ENCODE measurements at places on chromosomes 4 and X.

- no peak for DNase-seq
Observed at GRCh38 chrX:29083823-29084222, 496.6 kb downstream of the IL1RAPL1 start.

DNA sequence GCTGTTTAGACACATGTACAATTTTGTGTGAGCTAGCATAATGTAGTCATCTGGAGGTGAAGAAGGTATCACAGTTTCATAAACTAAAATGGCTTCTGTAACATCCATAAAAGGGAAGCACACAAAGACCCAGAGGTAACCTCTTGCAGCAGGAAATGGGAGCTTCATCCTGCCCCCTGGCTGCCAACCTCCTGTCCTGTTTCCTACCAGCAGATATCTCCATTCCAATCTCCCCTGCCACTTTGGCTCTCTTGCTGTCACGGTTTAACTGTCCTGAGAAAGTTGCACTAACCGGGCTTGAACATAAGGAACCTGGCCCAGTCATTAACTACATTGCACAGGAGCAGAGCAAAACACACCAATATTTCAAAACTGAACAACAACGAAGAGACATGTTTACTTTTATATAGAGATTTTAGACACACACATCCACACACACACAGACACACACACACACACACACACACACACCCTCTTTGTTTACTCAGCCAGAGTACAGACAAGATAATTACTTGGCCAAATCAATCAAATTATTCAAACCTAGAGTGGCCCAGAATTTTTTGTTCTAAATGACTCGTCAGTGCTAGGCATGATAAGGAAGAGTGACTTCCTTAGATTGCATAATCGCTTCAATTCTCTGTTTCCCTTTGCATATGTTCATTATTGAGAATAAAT, 24.2 kb downstream of the MID2 start:
- DNase-seq: peak; percentile 12

DNA sequence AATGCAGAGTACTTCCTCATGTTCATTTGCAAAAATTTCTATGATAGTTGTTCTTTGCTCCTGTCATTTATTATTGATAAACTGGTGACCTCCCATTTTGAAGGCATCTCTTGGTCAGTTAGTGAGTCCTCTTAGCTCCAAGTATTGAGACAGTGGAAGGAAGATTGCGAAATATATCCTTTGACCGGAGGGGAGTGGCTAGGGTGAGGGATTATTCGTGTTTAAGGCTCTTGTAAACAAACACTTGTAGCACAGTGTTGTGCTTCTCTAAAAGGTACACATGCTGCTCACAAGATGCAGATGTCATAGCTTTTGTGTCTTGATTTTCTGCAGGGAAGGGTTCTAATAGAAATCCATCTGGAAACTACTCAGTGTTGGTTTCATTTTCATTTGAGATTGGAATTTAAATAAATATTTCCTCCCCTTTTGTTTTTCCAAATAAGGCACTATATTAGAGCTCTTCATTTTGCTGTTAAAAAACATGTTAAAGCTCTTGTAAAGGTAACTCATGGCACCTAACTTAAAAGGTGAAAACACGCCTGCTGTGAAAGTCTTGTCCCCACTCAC, 21.8 kb downstream of the TXLNG start:
- DNase-seq: no peak

DNA sequence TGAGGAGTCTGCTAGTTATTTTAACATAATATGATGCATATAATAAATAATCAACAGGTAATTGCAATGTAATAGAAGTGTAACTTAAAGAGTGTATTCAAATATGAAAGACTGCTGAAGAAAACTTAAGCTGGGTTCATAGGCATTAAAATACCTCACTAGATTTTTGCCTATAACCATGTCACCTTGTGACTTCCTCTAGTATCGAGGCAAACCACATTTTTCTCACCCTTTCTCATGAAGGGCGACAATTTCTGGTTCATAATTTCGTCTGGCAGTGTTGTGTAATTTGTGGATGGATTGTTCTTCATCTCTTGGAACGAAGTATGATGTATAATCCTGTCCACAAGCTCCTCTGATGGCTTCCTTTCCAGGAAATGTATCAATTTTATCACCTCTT, 16.0 kb downstream of the SULT1E1 start:
- DNase-seq: no peak

DNA sequence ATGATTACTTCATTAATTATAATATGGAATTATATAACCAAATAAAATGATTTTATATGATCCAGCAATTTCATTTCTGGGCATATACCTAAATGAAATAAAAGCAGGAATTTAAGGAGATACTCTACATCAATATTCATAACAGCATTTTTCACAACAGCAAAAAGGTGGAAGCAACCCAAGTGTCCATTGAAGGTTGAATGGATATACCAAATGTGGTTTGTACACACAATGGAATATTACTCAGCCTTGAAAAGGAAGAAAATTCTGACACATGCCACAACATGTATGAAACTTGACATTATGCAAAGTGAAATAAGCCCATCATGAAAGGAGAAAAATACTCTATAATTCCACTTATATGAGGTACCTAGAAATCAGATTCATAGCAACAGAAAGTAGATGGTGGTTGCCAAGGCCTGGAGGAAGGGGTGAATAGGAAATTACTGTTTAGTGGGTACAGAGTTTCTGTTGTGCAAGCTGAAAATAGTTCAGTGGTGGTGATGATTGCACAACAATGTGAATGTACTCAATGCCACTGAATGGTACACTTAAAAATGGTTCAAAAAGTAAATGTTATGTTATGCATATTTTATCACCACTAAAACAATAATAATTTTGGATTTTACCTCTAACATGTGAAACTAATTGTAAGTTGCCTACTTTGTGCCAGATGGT, 471.5 kb downstream of the SPRY1 start:
- DNase-seq: no peak

GRCh38 chr4:55868581-55869090, 15.2 kb downstream of the EXOC1 start:
- no peak for DNase-seq

DNA sequence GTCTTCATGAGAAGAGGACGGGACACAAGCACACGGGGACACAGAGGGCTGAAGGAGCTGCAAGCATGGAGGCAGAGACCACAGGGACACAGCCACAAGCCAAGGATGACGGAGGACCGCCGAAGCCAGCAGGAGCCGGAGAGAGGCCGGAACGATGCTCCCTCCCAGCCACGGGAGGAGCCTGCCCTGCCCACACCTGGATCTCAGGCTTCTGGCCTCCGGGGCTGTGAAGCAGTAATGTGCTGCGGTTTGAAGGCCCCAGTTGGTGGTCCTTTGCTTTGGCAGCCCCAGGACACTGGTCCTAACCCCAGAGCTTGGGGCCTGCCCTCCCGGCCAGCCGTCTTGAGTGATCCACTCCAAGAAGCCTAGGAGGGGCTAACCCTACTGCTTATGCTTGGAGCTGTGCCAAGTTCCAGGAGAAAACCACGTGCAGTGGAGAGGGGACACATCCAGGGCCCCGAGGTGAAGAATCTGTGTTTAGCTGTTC, 85.9 kb downstream of the HMX1 start:
- DNase-seq: no peak

- DNase-seq: no peak
Observed at GRCh38 chr4:179165862-179166261, 1723.6 kb upstream of the AGA start.

DNA sequence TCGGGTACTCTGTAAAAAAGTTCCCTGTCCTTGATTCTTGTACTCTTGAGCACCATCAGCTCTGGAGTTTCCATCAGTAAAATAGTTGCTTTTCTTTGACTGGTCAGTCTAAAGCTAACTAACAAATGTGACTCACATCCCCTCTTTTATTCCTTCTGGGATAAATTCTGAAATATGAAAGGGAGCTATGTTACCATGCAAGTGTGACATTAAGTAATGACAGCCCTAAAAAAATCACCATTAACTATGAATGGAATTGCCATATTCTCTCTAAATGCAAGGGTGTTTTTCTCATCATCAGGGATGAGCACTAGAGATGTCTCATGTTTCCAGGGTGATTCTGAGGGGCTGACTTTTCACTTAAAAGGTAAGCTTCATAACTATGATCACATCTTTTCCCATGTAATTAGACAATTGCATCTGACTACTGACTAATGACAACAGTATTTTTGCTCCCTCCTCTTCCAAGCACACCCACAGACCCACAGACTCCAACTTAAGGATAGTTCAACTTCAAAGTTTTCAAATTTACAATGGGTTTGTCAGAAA, 26.9 kb upstream of the RASGEF1B start:
- DNase-seq: no peak

- DNase-seq: no peak
Observed at GRCh38 chr4:169158046-169158445, 112.7 kb downstream of the SH3RF1 start.

DNA sequence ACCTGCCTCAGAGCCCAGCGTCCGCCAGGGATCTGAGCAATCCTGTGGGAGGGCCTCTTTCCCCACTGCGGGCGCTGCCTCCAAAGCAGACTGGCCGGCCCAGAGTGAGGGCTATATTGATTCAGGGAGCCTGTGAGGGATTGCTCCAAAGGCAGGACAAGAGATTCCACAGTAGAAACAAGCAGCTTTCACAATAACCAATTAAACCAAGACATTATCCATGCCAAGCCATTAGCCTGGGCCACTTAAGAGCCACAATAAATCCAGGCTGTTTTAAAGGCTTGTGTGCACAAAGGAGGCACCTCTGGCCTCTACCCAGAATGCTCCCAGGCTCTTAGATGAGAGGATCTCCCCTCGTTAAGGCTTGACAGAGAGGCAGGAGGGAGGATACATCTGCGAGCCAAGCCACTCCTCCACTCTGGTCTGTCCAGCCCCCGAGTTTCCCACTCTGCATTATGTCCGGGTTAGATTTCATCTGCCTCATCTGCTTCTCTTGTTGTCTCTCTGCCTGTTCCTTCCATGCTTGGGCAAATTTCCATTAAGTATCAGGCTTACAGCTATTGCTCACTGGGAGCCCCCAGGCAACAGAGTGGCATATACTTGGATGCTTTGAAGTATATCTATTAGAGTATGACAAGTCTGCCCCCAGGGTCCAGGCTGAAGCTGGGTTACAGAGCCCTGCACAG, 357.9 kb downstream of the UNC5C start:
- peak; percentile 52 for DNase-seq

DNA sequence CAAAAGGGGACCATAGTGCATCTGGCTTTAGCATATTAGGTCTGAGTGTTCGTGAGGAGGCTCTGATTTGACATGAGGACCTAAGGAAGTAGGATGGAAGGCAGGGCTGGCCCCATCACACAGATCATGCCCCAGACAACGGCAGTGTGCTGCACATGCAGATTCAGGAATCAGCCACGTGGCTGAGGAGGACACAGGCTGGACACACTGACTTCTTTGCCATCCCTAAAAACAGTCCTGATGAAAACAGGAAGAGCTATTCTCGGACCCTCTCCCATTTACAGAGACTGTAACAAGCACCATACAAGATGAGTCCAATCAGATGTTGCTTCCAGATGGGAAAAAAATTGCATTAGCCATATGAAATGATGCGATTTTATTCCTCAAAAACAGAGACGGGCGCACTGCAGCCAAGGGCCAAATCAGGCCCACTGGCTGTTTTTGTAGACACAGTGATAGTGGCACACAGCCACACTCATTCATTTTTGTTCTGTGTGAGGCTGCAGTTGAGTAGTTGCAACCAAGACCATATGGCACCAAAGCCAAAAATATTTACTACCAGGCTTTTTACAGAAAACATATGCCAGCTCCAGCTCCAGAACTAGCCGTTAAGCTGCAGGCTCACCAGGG, 41.0 kb downstream of the ACSL1 start:
- DNase-seq: no peak

- no peak for DNase-seq
Observed at GRCh38 chrX:11408109-11408405, 114.8 kb downstream of the AMELX start.

DNA sequence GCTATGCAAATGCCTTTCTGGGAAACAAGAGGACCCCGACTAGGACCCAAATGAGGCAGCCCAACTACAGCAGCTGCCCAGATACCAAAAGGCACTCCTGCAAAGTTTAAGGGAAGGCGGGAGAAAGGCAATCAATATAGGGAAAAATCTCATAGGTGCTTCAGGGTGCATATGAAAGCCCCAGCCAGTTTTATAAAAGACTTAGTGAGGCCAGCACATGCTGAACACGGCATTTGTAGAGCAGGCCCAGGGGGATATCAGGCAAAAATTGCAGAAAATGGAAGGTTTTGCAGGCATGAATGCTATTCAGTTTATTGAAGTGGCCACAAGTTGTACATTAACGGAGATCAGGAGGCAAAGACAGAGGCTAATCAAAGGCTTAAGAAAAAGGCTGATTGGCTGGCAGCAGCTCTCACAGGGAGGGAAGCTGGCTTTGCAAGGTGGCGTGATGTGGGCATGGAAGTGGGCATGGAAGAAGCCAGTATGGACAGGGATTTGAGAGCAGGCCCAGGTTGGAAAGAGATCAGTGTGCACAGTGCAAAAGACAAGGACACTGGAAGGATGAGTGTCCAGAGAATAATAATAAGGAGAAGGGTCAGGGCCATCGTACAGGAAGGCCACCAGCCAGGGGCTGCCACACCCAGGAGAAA, 37.7 kb upstream of the UGT2B7 start:
- DNase-seq: no peak

GRCh38 chrX:72243472-72243871, 4.6 kb upstream of the ERCC6L start:
- DNase-seq: no peak

GRCh38 chrX:23904096-23904495, 3.6 kb downstream of the APOO start:
- no peak for DNase-seq

GRCh38 chrX:40094041-40094899, 3.5 kb downstream of the BCOR start:
- DNase-seq: peak; percentile 78

GRCh38 chr4:168509786-168510185, 12.9 kb downstream of the PALLD start:
- DNase-seq: no peak

DNA sequence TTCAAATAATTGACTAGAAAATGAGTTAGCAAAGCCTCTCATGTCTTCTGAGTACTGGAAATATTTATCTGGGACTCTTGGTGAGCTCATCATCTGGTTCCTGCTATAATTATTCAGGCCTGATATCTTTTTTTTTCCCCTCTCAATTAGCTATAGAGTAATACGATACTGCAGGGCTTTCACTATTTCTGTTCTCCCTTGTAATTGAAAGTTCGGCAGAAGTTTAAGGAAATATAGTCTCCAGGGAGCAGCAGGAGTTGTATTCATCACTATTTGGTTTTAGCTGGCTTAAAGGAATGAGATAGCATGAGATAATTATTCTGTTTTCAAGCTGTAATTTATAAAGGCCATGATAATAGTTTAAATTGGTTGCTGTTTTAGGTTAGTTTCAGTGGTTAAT, 378.6 kb upstream of the EPHA5 start:
- no peak for DNase-seq
